ENCODE measurements at places on chromosomes 5 and 9.

DNA sequence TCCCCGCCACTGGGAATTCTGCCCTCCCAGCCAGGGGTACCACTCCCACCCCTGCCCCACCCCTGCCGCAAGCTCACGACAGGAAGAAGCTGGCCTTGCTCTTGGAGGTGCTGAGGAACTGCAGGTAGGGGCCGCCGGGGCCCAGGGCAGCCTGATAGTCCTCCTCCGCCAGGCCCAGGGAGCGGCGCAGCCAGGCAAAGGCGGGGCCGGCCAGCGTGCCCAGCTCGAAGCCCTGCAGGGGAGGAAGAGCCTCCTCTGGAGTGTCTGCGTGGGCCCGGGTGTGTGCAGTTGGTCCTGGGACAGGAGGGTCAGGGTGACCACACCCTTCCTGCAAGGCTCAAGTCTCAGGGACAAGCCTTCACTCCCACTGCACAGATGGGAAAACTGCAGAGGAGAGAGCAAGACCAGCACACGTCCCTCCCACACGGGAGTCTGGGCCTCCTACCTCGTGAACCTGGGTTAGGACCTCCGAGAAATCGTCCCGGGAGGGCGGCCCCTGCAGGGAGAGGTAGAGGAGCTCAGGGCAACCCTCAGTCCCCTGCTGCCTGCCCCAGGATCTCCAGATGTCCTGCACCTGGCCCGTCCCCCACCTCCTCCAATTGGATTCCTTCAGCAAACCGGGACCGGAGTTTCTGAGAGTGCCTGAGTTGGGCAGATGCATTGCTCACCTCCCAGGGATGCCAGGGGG, 2.4 kb downstream of the PIP5KL1 start:
- DNase-seq, result no peak

GRCh38 chr9:928363-929042, 48.0 kb upstream of the DMRT3 start:
- DNase-seq, result no peak

DNA sequence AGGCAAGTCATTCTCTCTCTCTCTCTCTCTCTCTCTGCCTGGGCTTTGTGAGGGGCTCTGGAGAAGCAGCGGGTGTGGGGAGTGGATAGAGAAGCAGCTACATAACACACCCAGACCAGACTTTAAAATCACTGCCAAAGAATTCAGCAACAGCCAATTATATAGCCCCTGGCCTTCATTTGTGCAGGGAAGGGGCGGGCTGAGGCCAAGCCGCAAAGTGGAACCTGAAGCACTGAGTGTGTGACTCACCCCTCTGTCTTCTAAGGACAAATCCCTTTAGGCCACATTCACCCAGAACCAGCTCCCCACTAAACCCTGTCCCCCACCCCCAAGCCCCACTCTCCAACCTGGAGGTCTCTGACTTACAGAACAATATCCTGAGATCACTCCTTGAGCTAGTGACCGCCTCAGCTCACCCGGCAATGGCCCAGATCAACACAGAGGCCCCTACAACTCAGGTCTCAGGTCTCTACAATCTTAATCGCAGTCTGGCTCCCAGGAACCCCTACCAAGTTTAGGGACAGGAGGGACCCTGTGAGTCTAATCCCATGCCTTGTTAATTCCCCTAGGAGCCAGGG, 6.0 kb downstream of the B4GALT1 start:
- DNase-seq, result peak; percentile 94

DNA sequence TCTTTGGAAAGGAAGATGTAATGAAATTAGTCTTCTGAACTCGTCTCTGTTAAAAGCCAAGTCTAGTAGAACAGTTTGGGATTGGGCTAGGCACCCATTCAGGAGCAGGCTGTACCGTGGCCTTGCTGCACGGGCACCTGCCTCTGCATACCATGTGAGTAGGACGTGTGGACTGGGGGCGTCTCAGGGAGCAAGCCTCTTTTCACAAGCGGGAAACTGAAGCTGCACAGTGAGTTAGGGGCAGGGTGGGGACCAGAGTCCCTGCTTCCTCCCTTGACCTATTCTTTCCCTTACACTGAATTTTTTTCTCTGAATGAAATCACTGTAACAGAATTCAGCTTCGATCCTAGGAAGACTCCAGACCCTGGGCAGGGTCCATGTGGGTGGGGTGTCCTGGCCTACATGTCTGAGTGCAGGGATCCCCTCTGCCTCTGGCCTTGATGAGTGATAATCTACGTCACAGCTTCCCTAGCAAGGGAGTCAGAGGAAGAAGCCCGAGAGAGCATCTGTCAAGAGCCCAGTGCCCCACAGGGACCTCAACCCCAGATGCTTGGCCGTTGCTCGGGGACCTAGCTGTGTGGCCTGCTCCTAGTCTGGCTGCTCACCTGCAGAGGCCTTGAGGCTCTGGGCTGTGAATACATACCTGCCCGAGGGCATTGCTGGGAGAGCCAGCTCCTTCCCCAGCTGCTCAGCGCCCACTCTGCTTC, 15.1 kb downstream of the PHF2 start:
- no peak for DNase-seq

GRCh38 chr9:21031091-21031807, at the start of gene HACD4:
TSS of gene HACD4 (minus strand) at chr9:21031640. CDS start at chr9:21031590, 50 bp downstream.
- DNase-seq, result no peak

DNA sequence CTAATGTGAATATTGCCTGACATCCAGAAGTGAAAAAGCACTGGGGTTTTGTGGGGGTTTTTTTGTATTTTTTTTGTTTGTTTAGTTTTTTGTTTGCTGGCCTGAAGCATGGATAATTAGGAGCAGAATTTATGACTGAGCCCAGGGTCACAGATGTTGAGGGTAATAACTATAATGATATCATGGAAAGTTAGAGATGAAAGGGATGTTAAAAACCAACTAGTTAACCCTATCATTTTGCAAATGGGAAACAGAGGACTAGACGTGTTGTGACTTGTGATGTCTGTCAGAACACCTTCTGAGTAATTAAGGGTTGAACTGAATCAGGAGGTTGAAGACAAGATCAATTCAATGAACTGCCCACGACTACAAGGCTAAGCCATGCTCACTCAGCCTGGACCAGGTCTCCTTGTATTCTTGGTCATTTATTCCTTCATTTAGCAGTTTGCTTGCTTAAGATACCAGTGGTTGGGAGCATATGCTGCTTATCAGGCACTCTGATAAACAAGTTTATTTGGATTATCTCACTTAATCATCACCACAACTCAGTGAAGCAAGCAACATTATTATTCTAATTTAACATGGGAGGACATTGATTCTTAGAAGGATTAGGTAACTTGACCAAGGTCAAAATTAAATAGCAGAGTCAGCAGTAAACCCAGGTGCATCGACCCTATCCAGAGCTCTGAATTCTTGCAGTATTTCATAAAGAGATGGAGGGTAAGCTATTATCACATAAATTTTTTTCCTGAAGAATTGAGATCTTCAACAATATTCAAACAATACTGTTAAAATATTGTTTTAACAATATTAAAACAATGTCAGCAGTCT, 75.7 kb upstream of the PIK3R1 start:
- DNase-seq, result no peak

DNA sequence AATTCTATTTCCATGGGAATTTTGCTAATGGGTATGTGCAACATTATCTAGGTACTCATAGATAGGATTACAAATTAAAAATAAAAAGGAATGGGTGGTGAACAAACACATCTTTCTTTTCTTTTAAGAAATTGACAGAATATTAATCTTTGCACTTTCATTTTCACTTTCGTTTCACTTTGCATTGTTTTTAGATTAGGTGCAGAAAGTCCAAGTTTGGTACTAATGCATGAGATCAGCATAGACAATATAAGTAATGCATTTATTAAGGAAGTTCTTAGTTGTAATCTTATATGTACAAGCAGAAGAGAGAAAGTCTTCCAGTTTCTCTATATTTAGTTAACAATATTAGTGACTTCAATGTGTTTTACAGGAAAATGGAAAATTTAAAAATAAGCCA, 196.5 kb downstream of the COMMD10 start:
- no peak for DNase-seq
